RWPE2 (cell line): ENCODE measurements at places on chromosomes 16 and 17.

DNA sequence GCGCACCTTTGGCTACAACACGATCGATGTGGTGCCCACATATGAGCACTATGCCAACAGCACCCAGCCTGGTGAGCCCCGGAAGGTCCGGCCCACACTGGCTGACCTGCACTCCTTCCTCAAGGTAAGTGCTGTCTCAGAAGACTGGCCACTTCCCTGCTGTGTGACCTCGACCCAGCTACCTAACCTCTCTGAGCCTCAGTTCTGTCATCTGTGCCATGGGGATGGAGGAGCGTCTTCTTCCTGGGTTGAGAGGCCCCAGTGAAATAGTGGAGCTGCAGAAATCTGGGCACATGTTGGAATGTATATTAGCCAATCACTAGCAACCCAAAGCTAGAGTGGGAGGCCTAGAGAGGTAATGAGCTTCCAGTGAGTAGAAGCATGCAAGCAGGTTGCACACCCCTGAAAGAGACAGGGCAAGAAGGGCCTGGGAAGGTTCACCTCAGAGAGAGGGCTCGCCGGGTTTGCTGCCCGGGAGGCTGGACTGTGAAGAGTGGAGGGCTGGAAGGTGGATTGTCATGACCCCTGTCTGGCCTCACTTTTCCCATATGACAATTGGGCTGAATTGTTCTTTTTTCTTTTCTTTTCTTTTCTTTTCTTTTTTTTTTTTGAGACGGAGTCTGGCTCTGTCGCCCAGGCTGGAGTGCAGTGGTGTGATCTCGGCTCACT lies 521 bp downstream of the SLC12A3 start:
- no peak for DNase-seq

DNA sequence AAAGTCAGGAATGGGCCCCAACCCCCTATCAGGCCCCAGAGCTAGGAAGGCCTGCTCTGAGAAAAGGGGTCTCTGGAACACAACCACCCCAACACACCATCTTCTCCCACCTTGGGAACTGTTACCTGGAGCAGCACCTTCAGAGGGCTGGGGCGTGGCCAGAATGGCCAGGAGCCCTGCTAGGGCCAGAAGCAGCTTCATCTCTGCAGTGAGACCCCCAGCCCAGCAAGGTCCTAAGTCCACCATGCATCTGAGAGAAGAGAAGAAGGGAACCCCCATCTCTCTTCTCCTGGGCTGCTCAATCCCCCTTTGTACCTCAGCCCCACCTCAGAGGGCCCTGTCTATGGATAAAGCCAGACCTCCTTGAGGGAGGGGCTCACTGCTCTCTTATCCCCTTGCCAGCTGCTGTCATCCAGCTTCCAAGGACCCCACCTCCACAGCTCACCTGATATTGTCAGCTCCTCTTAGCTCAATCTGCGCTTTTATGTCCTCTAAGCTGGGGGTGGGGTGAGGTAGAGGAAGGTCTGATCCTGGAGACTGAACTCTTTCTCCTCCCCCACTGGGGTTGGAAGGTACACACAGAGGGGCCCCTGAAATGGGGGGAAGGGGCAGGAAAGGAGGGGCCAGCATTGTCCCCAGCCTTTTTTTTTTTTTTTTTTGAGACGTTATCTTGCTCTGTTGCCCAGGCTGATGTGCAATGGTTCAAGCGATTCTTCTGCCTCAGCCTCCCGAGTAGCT lies at the start of gene MPO:
TSS of gene MPO (minus strand) at position 456 of the 738 bp plus-strand sequence. CDS start at position 279, 177 bp downstream.
- DNase-seq: no peak

GRCh38 chr17:28256881-28257280 lies 62.1 kb upstream of the TMEM97 start:
- DNase-seq: no peak

DNA sequence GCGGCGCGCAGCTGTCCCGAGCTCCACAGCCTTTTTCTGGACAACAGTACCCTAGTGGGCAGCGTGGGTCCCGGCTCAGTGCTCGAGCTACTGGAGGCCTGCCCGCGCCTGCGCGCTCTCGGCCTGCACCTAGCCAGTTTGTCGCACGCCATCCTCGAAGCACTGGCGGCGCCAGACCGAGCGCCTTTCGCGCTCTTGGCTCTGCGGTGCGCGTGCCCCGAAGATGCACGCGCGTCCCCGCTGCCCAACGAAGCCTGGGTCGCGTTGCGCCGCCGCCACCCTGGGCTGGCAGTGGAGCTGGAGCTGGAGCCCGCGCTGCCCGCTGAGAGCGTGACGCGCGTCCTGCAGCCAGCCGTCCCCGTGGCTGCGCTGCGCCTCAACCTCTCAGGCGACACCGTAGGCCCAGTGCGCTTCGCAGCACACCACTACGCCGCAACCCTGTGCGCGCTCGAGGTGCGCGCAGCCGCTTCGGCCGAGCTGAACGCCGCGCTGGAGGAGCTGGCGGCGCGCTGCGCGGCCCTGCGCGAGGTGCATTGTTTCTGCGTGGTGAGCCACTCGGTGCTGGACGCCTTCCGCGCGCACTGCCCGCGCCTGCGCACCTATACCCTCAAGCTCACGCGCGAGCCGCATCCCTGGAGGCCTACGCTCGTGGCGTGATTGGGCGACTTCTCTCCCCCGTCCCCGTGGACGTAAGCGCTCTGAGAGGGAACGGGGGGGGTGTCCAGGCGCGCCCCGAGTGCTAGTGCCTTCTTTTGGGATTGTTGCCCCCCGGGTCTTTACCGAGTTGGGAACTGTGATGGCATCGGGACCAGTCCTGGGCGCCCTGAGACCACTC lies 1.2 kb upstream of the HSF4 start:
- DNase-seq: peak; percentile 77

DNA sequence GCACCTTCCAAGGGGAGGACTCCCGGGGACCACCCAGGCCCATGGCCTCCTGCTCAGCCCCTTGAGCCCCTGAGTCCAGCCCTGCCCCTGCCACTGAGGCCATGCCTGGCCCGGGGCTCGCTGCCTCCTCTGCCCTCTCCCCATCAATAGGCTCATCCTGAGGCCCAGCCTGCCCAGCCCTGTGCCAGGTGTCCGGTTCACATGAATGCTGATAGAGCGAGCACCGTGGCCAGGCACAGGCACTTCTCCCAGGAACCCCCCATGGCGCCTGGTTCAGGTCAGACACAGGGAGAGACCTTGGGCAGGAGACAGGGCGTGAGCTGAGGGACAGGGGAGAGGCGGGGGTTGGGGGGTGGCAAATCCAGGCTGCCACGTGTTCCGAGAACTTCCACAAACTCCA lies 2.8 kb upstream of the PVALEF start:
- DNase-seq: no peak

DNA sequence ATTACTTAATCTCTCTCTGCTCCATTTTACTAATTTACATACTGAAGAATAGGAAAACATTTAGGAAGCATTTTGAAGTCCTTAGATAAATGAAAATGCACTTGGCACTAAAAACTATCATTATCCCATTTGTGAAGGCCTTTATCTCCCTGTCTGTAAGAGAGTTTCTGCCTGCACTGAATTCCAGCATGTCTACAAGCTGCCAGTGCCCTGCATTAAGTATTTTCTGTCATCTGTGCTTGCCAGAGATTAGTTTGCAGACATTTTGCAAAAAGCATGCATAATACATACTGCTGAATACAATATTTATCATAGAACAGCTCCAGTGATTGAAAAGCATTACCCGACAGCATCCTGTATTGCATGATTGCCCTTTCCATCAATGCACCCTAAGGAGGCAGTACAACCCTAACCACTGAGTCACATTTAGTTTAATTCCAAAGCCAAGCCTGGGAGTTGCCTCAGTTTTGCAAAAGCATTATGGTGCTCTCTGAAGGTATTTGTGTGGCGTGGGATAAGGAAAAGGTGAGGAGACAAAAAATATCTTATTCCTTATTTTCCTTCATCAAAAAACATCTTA lies 280.2 kb upstream of the TOM1L1 start:
- DNase-seq: no peak

DNA sequence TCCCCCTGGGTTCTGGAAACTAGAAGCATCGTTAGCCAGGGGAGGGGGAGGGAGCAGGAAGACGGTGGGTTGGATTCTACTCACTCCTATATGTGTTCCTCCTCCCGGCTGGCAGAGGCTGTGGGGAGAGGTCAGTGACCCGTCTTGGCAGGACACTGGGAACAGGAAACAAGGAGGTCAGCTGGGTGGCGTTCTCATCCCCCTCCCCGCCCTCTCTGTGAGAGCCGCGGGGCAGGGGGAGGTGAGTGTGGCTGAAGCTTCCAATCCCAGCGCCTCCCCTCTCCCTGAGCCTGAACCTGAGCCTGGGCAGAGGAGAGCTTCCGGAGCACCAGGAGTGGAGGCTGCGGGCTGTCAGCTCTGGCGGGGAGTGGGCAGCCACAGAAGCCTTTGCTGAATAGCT lies 12.5 kb downstream of the GPRC5C start:
- DNase-seq: no peak

- no peak for DNase-seq
Observed at GRCh38 chr17:16428098-16428882, 12.9 kb downstream of the TRPV2 start.

DNA sequence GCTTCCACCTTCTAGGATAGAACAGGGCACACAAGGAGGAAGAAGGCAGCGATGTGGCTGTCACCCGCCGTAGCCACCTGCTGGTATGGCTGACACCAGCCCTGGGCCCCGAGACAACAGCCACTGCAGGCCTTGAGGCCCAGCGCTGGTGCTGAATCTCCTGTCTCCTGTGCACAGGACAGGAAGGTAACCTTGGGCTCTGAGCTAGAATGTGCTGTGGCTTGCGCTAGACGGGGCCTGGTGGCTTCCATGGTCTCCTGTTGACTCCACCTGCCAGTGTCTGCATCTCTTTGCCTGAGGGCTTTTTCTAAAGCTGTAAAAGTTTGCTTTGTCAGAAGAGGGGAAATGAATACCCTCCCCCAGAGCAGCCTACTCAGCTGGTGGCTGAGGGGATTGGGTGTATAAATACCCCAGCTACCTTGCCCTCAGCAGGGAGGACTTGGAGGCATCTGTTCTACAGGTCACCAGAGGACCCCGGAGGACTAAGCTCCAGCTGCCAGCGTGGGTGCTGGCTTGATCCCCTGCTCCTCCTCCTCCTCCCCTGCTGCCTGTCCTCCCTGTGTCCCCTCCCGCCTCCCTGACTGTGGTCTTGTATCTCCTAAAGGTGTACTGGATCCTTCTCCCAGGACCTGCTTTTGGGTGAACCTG lies 76.1 kb upstream of the SDK2 start:
- DNase-seq: no peak

DNA sequence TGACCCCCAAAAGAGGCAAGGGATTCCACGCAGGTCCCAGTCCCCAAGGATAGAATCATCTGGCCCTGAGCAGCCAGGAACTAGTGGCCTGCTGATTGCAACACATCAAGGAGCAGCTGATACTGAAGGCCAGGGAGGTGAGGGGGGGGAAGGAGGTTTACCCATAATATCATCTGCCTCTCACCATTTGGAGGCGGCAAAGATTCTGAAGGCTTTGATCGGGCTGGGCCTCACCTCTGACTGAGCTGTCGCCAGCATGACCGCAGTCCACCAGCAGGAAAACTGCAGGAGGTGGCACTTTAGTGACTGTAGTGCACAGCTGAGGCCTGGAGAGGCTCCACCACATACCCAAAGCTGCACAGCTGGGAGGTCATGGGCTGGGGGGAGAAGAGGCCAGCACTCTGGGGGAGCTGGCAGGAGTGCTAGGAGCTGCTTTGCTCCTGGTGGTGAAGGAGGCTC lies 20.5 kb upstream of the ITGA3 start:
- no peak for DNase-seq

GRCh38 chr17:8153031-8153451 lies 837 bp upstream of the PER1 start:
- no peak for DNase-seq

GRCh38 chr17:28547623-28548416 lies 4.6 kb downstream of the UNC119 start:
- no peak for DNase-seq

- no peak for DNase-seq
Observed at GRCh38 chr16:17101646-17102045, 369.1 kb downstream of the XYLT1 start.

DNA sequence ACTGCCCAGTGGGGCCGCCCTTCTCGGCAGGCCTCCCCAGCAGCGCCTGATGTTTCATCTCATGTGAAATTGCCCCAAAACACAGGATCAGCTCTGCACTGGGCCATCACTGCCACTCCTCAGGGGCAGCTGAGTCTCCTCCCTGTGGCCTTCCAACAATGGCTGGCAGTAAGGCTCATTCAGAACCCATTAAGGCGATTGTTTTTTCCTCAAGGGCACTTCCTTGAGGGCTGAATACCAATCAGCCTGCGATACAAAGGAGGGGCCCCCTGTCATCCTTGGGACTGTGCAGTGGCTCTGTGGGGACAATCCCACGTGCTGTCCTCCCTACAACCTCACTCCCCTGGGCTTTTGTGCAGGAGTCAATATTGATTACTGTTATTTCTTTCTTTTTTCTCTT lies 47.5 kb downstream of the XYLT1 start:
- DNase-seq: no peak
